Activated CD8-positive, alpha-beta T cell treated with anti-CD3 and anti-CD28 coated beads for 36 hours (primary cell): ENCODE measurements at places on chromosomes 6 and 20.

- no peak for DNase-seq
Observed at GRCh38 chr6:167757249-167757648, 69.5 kb upstream of the AFDN start.

DNA sequence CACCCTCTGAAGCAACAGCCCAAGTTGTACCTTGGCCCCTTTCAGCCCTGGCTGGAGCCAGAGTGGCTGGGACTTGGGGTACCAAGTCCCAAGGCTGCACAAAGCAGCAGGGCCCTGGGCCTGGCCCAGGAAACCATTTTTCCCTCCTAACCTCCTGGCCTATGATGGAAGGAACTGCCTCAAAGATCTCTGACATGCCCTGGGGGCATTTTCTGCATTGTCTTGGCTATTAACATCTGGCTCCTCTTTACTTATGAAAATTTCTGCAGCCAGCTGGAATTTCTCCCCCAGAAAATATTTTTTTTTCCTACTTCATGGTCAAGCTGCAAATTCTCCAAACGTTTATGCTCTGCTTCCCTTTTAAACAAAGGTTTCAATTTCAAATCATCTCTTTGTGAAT, 269.4 kb upstream of the CDYL start:
- no peak for DNase-seq

DNA sequence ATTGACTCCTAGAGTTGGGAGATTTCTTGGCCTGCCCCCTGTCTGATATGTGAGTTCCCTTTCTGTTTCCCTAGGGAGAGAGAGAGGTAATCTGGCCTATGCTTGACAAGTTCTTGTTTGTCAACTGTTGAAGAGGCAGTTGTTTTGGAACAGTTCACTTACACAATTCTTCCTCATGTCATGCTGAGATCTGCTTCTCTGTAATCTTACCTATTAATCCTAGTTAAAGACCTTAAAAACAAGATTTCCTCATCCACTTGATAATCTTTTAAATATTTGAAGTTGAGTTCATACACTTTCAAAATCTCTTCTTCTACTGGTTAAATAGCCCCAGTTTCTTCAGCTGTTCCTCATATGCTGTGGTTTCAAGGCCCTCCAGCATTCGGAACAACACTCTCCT, 89.9 kb downstream of the FIG4 start:
- no peak for DNase-seq

DNA sequence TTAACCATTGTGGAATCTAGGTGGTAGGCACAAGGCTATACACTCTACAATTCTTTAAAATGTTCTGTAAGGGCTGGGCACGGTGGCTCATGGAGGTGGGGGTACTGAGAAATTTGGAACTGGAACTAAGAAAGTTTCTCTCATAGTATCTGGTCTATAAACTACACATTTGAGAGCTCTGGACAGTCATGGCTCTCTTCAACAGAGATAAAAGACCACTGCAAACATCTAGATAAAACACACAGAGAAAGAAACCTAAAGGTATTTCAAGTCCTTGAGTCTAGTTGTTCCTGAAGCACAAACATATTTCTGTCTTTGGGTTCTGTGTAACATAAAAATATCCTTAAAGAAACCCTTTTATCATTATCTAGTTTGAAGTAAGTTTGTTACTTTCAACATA, 35.2 kb downstream of the ILRUN start:
- no peak for DNase-seq
